ENCODE measurements at places on chromosomes 3 and 15.

DNA sequence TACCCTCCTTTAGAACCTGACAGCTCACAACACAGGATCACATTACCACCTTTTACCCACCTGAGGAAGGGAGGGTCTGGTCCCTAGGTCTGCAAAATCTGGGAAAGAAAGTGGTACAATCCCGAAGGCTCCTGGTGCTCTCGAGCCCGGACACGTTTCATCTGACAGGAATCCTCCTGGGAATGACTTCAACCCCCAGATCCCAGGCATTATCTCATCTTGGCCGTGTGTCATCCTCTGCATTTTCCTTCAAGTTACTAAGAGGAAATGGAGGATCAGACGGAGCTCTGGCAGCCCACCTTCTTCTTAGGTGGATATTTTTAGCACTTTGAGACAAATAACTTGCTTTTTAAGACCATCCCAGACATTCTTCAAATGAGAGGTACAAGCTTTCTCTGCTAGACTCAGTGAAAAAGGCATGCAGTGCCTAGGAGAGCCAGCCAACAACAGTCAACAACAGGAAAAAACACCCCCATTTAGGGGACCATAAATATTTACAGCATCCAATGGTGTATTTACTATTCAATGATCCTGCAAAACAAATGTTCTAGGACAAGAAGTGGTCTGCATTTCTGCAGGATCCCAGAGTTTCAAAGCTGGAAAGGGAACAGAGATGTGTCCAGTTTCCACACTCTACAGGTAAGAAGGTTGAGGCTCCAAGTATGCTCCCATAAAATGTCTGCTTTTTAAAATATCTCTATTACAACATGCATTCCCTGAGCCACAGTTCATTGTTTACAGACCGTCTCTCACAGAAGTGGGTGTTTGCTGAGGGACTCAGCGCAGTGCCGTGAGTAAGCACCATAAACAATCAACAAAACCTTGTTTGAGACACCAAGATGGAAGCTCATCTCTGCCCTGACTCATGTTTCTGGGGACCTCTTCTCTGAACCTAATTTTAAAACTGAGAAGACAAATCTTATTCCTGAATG, 38.3 kb upstream of the ARHGEF3 start:
- no peak for DNase-seq

DNA sequence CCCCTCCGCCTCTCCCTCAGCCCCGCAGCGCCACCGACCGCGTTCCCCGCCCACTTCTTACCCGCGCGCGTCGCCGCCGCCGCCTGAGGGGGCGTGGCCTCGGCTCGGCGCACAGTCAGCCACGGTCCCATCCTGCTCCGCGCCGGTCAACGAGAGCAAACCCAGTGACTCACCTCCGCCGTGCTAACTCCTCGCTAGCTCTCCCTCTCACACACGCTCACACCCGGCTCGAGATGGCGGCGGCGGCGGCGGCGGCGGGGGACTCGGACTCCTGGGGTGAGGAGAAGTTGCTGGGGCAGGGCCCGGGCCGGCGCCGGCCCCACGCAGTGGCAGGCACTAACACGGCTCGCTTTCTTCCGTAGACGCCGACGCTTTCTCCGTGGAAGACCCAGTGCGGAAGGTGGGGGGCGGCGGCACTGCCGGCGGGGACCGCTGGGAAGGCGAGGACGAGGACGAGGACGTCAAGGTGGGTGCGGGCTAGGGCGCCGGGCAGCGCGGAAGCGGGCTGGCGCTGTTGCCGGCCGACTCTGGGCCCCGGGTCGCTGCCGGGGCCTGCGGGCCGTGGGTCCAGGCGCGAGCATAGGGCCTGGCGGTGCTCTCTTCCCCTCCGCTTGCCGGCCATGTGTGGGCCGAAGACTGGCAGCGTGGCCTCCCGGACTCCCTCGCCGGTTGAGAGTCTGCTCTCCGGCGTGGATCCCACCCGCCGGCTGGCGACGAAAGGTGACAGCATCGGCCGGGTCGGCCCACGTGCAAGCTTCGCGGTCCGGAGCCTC, at the start of gene EIF3J:
Gene EIF3J (plus strand): TSS at position 186 of the 773 bp plus-strand sequence. CDS start 48 bp downstream, at position 234.
- peak; percentile 80 for DNase-seq

- DNase-seq, result no peak
Measured at GRCh38 chr3:150760431-150761200, 2.4 kb downstream of the SIAH2 start.

DNA sequence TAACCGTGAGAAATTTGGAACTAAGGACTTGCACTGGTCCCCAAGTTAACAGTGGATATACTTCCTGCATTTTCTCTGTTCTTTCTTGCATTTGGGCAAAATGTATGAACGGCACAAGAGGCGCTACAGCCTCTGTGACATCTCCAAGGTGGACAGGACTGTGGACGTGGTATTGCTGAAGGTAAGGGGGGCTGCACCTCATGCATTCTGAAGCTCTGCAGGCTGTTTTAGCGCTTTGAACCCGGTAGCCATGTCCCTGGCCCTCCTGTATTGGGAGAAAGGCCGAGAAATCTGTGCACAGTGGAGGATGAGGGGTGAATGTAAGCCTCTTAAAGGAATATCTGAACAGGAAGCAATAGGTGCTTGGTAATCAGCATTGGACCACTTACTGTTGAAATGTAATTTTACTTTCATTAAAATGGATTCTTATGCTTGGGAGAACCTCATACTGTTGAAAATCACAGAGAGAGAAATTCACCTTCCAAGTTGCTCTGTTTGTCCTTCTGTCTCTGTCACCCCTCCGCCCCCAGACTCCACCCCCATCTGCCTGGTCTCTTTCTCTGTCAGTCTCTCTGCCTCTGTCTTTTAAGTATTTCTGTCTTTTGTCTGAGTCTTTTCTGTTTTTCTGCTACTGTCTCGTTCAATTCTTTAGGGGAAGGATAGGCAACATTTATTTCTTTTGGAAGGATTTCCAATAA, 174.6 kb downstream of the KLHL25 start:
- DNase-seq, result no peak

GRCh38 chr3:180267202-180267843, 230.6 kb upstream of the PEX5L start:
- DNase-seq, result no peak

GRCh38 chr3:119600732-119601131, 3.0 kb downstream of the PLA1A start:
- no peak for DNase-seq

DNA sequence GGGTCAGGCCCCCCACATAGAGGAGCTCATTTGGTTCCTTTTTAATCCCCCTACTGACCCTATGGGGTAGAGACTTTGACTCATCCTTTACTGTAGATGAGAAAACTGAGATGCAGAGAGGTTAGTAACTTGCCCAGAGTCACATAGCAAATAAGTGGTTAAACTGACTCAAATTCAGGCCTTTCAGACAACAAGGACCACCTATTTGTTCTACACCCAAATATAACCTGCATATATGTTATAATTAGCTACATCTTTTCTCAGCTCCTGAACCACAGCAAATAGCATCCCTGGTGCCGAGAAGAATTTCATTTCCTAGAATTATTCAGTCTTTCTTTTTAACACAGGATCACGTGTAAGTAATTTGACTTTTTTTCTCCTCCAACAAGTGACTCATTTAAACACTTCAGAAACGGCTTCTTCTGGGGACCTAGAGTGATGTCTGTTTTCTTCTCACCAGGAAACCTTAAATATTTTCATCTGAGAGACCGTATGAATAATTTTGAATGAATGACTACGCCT, 57.4 kb downstream of the MGLL start:
- no peak for DNase-seq

DNA sequence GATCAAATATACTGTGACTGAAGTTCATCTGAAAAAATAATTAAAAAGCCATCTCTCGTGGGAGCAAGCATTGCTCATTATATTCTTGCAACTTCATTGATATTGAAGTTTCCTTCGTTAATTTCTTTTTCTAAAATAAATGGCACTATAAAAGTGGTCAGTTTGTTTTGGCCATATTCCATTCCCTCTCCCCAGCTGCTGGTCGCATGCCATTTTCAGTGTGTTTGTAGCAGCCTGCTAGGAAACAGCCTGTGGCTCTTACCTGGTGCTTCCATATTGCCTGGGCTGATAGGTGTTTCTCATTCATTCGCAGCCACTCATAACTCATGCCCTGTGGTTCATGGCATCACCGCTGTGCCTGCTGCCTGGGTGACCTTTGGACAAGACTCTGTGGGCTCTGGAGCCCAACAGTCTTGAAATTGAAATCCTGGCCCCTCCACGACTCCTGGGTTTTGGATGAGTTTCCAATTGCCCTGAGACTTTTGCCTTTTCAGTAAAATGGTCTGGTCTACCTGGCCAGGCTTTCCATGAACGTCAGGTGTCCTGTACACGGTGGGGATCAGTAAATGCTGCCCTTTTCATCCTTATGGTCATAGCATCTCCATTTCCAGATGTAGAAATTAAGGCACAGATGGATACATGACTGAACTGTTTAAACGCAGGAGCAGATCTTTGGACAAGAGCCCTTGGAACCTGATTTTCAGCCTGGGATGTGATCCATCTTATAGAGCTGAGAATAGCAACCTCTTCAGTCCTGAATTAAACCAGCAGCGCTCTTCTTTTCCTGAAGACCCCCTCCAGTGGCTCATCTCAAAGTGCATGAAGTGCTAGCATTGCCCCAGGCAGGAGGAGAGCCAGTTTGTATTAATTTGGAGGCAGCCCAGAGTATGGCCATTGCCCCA, 69.4 kb downstream of the SLCO3A1 start:
- no peak for DNase-seq

GRCh38 chr3:100796556-100796955, 87.3 kb downstream of the TFG start:
- DNase-seq, result no peak

- DNase-seq, result no peak
Measured at GRCh38 chr3:71341721-71342120, 241.8 kb downstream of the FOXP1 start.

- DNase-seq, result no peak
Measured at GRCh38 chr3:162629372-162629771, 1132.8 kb downstream of the OTOL1 start.

DNA sequence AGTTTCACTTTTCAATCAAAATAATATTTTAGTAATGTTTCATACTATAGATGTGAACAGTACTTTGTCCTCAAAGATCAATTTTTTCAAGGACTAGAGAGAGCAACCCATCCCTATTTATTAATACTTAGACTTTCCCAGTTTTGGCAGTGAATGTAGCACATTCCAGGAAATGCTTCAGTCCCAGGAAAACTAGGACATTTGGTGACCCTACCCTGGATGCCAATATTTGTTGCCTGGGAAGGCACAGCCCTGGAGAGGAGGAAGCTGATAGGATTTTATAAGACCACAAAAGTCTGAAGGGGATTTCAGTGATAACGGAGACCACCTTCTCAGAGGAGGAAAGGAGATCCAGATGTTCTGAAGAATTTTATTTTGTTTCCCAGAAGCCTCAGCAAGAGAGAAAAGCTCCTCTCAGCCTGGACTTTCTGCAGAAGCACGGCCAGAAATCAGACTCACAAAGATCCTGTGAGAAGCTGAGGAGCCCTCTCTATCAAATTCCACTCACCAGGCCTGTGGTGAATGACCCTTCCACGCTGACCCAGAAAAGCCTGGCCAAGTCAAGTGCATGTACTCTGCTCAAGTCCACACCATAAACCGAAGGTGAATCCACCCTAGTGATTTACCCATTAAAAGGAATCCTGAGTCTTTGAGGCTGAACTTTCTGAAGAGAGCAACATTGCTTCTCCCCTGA, 87.7 kb upstream of the ABHD17C start:
- DNase-seq, result no peak

GRCh38 chr3:119536757-119537156, 22.7 kb downstream of the CD80 start:
- no peak for DNase-seq

- DNase-seq, result no peak
Measured at GRCh38 chr3:30644615-30645014, 38.2 kb downstream of the TGFBR2 start.

DNA sequence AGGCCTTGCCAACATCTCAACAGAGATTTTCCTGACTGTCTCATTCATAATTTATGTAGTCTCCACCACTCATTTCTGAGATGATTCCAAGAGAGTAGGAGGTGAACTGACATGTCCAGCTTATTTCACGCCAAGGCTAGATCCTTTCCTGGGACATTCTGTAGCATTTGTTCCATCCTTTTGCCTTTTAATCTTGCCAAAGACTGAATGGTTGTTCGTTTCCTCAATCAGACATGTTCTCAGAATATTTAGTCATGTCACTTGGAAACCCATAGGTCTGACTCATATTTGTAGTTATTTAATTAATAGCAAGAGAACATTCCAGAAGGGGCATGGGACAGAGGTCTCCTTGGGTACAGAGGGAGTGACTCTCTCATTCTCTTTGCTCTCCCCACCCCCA, 80.9 kb downstream of the DHX36 start:
- no peak for DNase-seq

GRCh38 chr3:183584246-183584913, 28.9 kb upstream of the KLHL6 start:
- DNase-seq, result no peak

DNA sequence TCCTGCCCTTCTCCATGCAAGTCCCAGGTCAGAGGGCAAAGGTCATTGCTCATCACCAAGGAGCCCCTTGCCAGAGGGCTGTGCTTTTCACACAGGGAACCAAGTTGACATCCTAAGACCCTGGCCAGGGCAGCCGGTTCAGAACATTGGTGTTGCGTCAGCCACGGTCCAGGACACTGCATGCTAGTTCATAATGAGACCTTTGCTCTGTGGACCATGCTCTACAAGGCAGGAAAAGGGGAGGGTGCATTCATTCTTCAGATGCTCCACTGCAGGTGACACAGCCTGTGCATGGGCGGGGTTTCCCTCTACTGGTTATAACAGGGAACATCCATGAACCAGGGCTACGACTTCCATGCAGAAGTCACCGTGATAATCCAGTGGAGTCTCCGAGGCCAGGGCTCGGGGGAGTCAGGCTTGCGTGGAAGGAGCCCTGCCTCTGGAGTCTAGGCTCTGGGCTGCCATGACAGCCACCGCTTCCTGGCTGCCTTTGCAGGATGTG, 81.6 kb downstream of the OCA2 start:
- no peak for DNase-seq

- no peak for DNase-seq
Measured at GRCh38 chr15:44623178-44623577, 40.3 kb downstream of the SPG11 start.

- no peak for DNase-seq
Measured at GRCh38 chr3:188853856-188854771, 317.7 kb upstream of the TPRG1 start.

DNA sequence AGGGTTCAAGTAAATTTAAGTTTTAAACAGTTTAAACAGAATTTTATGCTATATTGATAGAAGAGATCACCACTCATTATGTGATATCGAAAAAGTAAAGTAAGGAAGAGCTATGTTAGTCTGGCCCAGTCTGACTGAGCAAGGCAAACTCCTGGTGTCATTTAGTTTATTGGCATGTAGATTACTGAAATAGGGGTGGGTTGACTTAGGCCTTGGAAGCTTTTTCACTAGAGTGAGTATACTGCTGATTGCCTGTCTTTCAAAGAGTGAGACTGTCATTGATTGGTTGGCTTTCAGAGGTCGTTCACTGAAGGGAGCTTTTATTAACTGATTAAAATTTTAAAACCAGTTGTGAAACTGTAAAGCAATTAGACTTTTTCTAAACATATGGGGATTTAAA, 294.5 kb downstream of the NAALADL2 start:
- no peak for DNase-seq

GRCh38 chr15:69046781-69047180, 32.3 kb downstream of the NOX5 start:
- DNase-seq, result no peak

- DNase-seq, result no peak
Measured at GRCh38 chr15:63042877-63043334, 359 bp downstream of the TPM1 start.

- no peak for DNase-seq
Measured at GRCh38 chr3:141240286-141240685, 8.7 kb downstream of the PXYLP1 start.

All from NCI-H2107 (cell line).